ENCODE measurements at places on chromosomes 13 and 19.
A peak's percentile ranks its signal among the peaks of the same experiment; 100 is the strongest.

DNA sequence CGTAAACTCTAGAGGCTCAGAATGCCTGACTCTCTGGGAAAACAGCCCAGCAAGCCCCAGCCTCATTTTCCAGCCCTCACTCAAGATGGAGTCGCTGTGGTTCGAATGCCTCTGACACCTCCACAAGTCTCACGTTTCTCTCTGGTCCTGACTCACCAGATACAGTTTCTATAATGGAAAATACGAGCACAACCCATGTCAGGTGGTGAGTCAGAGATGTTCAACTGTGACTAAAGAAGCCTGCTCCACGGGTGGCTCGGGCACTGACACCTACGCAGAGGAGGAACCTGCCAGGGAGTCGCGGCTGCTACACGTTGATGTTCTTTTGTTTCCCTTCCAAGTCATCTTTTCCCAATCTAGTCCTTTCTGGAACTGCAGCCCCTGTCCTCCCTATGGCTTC, 87.1 kb upstream of the STK24 start:
- no peak for DNase-seq

DNA sequence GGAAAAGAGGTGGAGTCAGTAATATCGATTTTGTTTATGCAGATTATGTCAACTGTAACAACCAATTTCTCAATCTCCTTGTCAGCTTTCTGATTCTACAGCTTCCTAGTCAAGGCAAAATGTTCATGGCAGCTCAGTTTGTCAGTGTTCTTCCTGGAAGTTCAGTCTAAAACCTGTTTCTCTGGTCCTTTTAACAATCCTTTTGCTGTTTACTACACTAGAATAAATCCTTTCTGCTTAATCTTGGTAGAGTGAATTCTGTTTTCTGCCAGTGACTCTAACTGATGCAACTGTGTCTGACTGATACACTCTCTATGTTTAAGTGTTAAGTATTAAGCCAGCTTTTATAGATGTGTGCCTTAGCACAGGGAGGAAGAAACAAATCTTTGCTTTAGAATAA, 516.9 kb upstream of the KLF12 start:
- DNase-seq = no peak

- peak; percentile 67 for DNase-seq
Observed at GRCh38 chr19:8831832-8832131, 322 bp downstream of the ZNF558 start.

GRCh38 chr19:40776932-40777644, 959 bp upstream of the RAB4B start:
- peak; percentile 87 for DNase-seq

DNA sequence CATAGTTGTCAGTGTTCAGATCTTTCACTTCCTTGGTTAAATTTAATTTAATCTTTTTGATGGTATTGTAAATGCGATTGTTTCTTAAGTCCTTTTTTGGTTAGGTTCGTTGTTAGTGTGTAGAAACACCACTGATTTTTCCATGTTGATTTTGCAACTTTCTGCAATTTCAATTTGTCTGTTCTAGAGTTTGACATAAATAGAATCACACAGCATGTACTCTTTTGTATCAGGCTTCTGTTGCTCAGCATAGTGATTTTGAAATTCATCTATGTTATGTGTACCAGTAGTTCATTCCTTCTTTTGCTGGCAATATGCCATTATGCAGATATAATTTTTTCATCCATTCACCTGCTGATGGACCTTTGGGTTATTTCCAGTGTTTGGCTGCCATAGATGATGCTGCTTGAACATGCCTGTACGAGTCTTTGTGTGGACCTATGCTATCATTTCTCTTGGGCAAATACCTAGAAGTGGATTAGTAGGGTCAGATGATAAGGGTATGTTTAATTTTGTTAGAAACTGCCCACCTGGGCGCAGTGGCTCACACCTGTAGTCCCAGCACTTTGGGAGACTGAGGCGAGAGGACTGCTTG, 33.1 kb downstream of the BICRA start:
- no peak for DNase-seq

GRCh38 chr19:13869281-13869680, 7.7 kb upstream of the NANOS3 start:
- DNase-seq = no peak

GRCh38 chr13:67146523-67147130, 83.5 kb downstream of the PCDH9 start:
- DNase-seq = no peak

DNA sequence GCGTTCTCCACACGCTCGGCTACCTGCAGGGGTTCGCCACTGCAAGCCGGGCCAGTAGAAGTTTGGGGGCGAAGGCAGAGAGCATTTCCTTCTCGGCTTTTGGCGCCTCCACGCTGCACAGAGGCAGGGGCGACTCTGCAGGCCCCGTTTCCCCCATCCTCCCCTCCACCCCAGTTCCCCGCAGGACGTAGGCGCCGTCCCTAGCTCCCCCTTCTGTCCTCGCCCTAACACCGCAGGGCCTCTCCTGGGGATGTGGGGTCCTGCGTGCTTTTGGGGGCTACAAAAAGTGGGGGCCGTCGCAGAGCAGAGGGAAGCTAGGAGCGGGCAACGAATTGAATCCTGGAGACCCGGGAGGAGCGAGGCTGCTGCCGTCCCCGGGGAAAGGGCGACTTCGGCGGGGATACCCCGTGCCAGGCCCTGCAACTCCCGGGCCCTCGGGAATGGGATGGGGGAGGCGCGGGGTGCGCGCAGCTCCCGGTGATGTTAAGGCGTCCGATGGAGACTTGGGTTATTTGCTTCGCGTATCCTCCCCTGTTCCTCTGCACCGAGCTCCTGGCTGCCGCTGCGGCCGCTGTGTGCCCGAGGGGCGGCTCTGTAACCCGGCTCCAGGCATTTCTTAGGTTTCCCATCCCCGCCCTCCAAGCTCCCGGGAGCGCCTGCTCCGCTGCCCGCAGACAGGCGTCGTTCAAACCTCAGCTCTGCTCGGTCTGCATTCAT, 255.9 kb upstream of the SOX21 start:
- no peak for DNase-seq

DNA sequence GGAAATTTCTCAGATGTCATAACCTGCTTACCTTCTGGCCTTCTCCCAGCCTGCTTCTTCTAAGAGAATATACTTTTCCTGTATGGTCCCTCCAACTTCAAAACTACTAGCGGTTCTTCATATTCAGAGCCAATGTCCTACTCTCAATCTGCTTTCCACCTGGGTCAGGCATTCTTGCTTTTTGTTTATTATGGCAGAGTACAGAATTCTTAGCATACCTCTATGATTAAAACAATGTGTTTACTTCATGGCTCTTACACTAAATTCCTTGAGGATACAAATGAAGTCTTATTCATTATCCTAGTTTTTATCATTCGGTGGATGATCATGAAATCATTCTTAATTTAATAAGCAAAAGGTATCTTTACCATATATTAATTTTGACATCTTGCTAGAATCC, 484.2 kb upstream of the SLITRK1 start:
- DNase-seq = no peak

- DNase-seq = no peak
Observed at GRCh38 chr13:39110518-39111097, 72.4 kb downstream of the NHLRC3 start.

DNA sequence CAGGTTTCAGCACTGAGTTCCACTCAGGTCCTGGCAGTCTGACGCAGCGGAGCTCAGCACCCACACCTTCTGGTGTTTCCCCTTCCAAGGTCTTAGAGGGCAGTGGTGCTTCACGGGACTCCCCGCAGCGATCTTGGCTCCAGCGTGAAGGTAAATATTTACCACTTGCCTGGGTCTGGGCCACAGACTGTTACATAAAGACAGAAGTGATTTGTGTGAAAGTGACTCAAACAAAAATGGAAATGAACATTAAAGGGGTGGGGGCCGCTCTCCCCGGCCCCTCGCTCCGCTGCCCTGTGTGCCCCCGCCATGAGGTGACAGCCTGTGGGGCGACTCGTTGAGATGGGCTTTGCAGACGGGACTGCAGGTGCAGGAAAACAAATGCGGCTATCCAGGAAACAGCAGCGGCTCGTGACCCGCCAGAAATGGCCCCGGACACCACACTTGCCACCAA, 55.0 kb downstream of the GGACT start:
- no peak for DNase-seq

- no peak for DNase-seq
Observed at GRCh38 chr13:45951724-45952123, 100.2 kb upstream of the SIAH3 start.

GRCh38 chr19:18802354-18802753, 11.2 kb upstream of the COMP start:
- DNase-seq = no peak

- DNase-seq = no peak
Observed at GRCh38 chr19:32843716-32844245, 25.8 kb downstream of the SLC7A9 start.

- DNase-seq = no peak
Observed at GRCh38 chr19:35531291-35531690, 2.0 kb upstream of the GAPDHS start.

DNA sequence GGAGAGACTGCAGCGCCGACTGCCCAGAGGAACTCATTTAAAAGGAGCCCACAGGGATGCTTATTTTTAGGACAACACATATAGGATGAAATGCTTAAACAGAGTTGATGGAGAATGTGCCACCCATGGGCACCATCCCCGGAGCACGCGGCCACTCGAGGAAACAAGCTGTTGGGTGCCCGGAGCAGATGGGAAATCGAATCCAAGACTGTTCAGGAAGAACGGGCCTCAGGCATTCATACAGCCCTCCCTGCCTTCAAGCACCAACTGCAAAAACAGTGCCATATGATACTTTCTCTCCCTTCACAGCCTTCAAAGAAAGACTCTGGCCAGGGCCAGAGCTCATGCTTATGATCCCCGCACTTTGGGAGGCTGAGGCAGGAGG, 40.2 kb downstream of the RAB20 start:
- no peak for DNase-seq

GRCh38 chr19:19480688-19481087, 34.7 kb downstream of the TSSK6 start:
- no peak for DNase-seq

GRCh38 chr19:14768001-14768400, 10.4 kb downstream of the ADGRE2 start:
- DNase-seq = no peak

- DNase-seq = no peak
Observed at GRCh38 chr13:95403349-95404140, 102.3 kb upstream of the ABCC4 start.
